ENCODE measurements at places on chromosomes 3 and 15.

DNA sequence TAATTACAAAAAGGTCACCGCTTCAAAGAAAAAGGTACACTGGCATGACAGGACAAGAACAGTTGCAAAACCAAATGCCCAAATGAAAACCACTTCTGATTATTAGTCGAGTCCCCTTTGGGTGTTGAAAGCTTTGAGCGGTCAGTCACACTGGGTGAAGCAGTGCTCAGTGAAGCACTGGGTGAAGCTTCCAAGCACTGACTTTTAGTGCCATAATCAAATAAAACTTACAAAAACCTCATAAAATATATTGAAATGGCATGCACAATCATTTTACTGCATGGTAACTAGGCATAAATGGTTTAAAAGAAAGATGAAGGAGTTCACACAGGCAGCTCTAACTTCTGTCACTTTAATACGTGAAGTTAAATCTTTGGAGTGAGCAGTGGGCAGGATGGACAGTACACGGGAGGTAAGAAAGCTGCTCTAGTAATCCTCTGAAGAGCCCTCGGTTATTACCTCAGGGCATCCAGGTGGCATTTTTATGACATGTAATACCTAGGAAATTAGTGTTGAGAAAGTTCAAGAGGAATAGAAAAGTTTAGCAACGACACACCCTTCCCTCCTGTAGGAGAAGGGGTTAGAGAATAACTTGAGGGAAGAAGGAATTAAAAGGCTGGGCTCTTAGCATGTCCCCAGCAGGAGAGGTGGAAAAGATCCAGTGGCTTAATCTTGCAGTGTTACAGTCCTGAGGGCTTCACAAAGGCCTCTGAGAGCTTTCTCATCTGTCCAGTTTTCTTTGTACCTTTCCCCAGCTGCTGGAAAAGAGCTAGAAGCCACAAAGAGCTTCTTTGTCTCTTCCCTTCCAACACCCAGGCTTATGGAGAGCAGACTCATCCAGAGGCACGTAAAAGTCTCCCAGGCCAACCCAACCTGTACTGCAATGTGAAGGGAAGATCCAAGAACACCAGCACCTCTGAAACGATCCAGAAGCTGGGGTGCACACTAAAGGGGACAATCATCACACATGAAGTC lies 64.9 kb upstream of the MYO5C start:
- DNase-seq: no peak

DNA sequence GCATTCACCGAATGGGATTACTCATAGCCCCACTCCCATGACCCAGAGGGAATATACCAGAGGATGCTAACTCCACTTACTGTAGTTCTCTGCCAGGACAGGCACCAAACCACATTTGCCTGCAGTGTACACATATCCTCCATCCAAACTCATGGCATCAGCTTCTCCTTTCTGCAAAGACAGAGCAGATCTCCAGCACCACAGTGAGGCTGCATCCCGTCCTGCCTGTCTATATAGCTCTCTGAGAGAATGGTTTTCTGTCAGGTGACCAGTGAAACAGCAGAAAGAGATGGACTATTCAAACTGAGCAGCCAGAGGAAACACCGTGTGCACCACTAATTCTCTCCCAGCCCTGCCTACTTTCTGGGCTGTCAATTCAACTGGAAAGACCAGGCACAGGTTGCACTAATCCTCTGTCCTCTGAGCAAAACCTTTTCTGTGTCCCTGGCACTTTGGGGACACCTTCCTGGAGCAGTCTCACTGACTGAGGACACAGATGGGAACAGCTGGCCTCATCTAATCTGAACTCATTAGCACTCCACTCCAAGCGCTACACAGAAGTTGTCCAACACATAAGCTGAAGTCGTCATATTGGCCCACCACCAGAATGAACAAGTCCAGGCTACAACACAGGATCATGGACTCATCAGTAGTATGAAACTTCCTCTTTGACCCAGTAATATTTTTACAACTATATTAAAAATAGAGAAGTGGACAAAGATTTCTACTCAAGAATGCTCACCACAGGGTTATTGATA lies 17.3 kb downstream of the LTF start:
- no peak for DNase-seq

- peak; percentile 29 for DNase-seq
These were observed 89.5 kb downstream of the EOMES start for GRCh38 chr3:27632431-27633223.

DNA sequence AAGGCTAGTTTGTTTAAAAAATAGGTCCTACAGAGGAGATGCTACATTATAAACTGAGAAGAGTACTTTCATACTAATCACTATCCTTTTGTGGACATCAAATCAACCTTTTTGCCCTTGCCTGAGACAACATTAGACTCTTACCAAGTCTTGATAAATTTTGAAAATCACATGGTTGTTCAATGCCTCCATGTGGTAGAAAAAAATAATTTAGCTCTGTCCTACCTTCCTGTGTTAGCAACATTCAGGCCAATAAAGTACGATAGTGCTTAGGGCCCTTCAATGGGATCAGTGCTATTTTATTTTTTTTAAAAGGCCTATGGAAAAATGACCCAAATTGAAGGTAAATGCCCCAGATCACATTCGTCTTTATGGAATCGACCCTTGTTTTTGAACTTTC lies 5.0 kb upstream of the UBE2E1 start:
- no peak for DNase-seq

DNA sequence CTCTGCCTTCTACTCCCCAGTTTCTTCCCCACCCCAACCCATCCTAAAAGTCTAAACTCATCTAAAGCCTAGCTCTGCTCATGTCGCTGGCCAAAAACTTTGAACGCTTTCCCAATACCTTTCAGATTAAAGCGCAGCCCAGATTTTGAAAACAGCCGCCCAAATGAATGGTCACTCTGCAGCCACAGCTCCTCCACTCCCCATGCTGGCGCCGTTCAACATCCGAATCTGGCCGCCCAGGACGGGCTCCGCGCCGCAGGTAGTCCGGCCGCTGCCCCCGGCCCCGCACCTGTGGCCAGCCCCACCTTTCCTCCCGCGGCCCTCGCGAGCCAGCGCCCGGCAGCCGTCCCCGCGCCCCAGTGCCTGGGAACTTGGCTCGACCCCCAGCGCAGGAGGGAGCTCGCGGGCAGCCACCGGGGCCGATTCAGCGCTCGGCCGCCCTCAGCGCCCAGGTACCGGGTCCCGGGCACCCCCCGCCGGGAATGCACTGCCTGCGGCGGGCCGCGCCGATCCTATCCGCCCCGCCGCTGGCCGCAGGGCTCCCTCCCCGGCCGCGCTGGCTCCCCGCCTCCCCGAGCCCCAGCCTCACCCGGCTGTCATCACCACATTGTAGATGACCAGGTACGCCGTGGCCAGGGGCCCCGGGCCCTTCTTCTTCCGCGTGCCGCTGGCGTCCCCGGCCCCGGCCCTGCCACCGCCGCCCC lies 417 bp downstream of the HACD2 start:
- DNase-seq: no peak

- no peak for DNase-seq
These were observed 180.7 kb upstream of the GRM7 start for GRCh38 chr3:6680119-6680806.

- no peak for DNase-seq
These were observed 1.1 kb upstream of the LPP start for GRCh38 chr3:188152660-188153436.
